Immature natural killer cell (primary cell): ENCODE measurements at places on chromosomes 6 and 20. TPM values are rescaled to one million over a fixed set of nuclear protein-coding genes. Genes with fewer than 3 reads are reported as not detected.

GRCh38 chr20:43976547-43976946 is 61.9 kb downstream of the TOX2 start:
- no peak for DNase-seq

- DNase-seq, result no peak
Observed at GRCh38 chr6:52423448-52423847, 3.3 kb downstream of the EFHC1 start.

GRCh38 chr6:105994118-105994590 is 92.0 kb upstream of the PRDM1 start:
- DNase-seq, result peak; percentile 65

Gene SLC24A3
- not detected for polyA plus RNA-seq

Gene L3MBTL1
- 0.91 TPM for polyA plus RNA-seq

DNA sequence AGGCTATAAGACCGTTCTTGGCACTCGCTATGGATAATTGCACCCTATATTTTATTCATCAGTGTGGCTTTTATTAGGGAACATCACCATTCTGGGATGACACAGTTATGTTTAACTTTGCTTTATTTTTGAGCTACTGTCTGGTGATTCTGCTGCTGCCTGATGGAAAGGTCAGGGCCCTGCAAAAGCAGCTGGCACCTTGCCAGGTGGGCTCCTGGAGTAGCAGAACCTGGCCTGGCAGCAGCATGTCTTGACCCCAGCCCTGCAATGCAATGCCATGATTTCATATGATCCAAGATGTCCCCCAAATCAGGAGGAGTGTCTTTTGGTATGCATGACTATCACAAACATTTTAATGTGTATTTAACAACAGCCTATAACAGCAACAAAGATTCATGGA is 228.4 kb upstream of the RSPO3 start:
- DNase-seq, result no peak

Gene TP53TG5
- not detected for polyA plus RNA-seq

Gene PI16
- polyA plus RNA-seq, result 3.6 TPM

Gene RNF182
- not detected for polyA plus RNA-seq

Gene EYA4
- not detected for polyA plus RNA-seq

Gene TMEM244
- polyA plus RNA-seq, result not detected

Gene TFAP2C
- not detected for polyA plus RNA-seq

GRCh38 chr6:46265373-46265772 is 94.6 kb upstream of the ENPP5 start:
- no peak for DNase-seq

Gene BCAS4
- polyA plus RNA-seq, result 19.1 TPM

Gene CLDN20
- polyA plus RNA-seq, result not detected

DNA sequence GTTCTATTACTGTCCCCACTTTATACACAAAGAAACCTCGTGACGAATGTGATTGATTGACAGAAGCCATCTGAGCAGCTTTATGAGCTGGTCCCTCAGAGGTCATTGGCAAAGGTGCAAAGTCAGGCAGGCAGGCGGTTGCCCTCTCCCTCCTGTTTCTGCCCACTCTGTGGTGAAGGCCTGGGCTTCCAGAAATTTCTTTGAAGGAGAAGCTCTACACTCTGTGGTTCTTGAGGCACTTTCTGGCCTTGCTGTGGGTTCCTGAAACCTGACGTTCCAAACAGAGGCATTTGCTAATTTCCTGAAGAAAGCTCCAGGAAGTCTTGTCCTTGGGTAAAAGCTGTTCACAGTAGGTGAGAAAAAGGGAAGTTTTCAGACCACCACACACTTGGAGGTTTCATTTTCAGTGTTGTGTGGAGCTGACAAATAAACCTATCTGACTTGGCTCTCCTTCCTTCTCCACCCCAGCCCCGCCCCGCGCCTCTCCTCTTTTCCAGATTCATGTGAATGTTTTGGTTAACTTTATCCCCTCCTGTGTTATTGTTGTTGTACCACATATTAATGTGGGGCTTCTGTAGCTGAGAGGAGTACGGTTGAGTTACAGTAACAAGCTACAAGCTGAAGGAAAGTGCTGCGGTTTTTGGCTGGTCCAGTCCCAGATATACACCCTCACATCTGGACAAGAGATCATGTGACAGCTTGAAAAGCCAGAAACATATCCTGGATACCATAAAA is 274.1 kb downstream of the CLIC5 start:
- peak; percentile 3 for DNase-seq

Gene ZFAND3
- 3.1 TPM for polyA plus RNA-seq

DNA sequence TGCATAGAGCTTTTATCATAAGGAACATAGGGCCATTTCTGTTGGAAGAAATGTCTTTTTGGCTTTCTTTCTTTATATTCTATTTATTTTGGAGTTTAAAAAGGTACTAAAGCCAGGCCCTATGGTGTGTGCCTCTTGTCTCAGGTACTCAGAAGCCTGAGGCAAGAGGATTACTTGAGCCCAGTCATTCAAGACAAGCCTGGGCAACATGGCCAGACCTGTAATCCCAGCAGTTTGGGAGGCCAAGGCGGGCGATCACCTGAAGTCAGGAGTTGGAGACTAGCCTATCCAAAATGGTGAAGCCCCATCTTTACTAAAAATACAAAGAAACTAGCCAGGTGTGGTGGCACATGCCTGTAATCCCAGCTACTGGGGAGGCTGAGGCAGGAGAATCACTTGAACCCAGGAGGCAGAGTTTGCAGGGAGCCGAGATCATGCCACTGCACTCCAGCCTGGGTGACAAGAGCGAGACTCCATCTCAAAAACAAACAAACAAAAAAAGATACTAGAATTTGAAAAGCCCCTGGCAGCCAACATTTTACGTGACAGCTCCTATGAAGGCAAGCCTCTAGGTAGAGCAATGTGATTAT is 80.0 kb downstream of the CBFA2T2 start:
- DNase-seq, result no peak

Gene GJA10
- polyA plus RNA-seq, result not detected
